MV-4-11 (cell line): ENCODE measurements at places on chromosomes 7 and 10.

- no peak for DNase-seq
Observed at GRCh38 chr10:100567826-100568225, 32.1 kb downstream of the HIF1AN start.

DNA sequence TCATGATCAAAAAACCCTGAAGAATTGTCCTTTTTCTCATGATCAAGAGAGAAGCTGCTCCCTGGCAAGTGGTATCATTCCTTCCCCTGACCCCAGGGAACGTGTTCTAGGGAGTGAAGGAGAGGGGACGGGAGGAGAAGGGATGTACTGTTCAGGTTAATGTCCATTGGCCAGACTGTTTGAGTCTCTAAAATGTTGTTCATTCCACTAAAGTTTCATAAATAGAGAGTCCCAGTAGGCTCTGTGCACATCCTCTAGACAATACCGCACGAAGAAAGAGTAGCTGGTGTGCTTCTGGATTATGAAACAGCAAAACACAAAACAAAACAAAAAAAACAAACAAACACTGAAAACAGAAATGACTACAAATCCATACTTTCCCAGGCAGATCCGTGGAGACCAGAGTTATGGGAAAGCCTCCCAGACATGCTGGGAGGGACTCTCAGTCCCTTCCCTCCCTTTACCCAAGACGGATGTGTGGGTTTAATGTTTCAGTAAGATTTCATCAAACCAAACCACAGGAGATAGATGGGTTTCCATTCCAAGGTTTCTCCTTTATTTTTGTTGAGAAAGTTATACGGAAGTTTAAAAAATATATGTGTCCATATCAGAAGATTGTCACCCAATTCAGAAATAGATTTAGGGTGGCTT lies 66.5 kb upstream of the TNS3 start:
- DNase-seq, result peak; percentile 57

- peak; percentile 58 for DNase-seq
Observed at GRCh38 chr7:107212725-107213124, 43.9 kb downstream of the HBP1 start.

- no peak for DNase-seq
Observed at GRCh38 chr10:32144817-32145688, 88.8 kb upstream of the KIF5B start.

GRCh38 chr7:4742852-4743251 lies 32.6 kb upstream of the AP5Z1 start:
- DNase-seq, result no peak

DNA sequence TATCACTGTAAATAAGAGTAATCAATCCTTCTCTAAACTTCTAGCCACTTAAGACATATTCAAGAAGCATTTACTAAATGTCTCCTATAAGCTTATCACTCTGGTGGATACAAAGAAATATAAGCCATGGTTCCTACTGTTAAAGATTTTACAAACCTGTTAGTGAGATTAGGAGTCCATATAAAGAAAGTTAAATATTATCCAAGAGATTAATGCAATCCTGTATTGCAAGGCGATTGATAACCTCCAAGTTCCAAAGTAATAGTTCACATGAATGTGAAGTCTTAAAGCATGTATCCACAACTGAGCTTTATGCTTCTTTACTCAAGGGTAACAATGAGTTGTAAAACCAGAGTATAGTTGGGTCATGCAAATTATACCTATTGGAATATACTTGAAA lies 12.6 kb upstream of the BET1 start:
- no peak for DNase-seq

DNA sequence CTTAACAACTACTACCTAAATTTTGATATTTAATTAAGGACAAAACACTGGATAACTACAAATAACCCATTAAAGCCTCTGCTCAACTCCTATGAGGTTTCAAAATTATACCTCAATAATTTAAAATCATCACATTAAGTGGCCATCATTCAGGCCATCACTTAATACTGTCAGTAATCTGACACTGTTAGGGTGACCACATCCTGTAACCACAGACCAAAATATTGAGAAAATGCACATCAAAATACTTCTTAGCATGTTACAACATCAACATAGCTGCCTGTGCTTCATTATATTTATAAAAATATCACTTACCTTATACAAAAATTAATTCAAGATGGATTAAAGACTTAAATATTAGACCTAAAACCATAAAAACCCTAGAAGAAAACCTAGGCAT lies 23.3 kb downstream of the SEM1 start:
- peak; percentile 40 for DNase-seq
